ENCODE measurements at places on chromosomes 2 and 18. TPM values are rescaled to one million over a fixed set of nuclear protein-coding genes. Genes with fewer than 3 reads are reported as not detected.
A peak's percentile ranks its signal among the peaks of the same experiment; 100 is the strongest.

DNA sequence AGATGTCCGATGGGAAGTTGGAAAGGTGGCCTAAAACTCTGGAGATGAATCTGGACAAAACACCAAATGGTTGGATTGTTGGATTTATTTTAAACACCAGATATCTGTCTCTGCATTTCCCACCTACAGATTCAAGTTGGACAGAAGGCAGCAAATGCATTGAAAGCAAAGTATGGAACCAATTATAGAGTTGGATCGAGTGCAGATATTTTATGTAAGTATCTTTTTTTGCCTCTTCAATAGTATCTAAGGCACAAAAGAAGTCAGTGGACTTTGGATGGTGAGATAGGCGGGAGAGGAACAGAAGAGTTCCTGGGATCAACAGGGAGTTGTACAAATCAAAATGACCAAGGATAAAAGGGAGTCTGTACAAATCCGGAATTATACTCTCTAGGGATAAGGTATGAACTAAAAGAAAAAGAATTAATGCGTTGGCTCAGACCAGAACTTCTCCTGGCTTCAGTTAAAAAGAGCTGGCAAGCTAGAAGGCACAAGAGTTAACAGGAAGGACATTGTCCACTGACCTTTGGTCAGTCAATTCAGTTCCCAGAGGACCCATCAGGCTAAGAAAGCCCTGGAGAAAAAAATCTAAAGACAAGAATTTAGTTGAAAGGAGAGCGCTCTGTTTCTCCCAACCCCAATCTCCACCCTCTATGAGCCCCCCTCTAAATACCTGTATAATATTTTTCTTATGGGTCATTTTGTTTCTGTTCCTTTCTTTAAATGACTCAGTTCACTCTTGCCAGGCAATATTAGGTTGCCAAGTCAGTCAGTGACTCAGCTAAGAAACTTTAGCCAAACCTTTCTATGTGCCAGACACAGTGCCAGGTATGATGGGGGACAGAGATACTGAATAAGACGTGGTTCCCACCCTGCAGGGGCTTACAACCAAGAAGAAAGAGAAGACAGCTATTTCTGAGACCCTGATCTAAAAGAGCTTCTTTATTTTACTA lies 29.1 kb downstream of the CPO start:
- DNase-seq, result no peak

Gene GAL3ST2
- not detected for total RNA-seq

DNA sequence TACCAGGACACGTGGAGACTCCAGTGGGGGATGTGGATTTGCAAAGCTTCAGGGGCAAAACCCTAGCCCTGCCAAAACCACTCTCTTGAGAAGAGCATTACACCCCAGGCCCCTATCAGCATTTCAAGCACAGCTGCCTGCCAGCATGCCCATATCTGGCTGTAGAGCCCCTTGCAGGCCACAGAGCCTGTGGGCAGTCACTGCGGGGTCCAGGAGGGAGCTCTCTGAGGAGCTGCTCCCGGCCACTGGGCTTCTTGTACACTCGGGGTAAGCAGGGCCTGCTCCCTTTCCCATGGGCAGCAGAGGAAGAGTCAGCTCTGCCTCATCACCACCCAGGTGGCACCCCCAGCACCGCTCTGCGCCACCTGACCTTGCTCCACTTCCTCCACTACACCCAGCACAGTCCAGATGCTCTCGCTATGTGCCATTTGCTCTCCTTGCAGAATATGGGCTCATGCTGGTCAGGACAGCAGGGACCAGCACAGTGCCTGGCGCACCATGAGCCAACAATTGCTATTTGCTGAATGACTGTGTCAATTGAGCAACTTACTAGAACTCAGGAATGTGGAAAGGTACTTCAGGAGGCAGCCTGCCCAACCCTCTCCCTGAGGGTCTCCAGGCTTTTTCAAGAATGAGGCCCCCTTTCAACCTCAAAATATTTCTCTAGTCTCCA lies 7.4 kb downstream of the CHST10 start:
- DNase-seq, result peak; percentile 16

- DNase-seq, result peak; percentile 24
These were observed 41.1 kb downstream of the LDAH start for GRCh38 chr2:20781656-20782265.

DNA sequence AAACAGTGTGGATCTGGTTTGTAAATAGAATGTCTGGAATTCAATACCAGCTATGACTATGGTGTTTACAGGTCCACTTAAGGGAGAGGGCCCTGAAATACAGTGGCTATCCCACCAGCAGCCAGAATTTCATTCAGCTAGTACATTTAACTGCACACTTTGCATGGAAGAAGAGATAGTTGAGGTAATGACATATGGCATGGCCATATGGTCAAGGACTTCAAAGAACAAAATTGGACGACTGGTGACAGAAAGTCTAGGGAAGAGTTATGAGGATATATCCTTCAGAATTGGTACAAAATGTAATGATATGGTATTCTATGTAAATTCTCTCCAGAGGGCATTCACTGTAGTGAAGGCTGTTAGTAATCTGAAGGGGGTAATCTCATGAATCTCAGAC lies 105.0 kb downstream of the IKZF2 start:
- DNase-seq, result no peak

Gene FSHR
- not detected for total RNA-seq

Gene SKOR2
- 0.15 TPM for total RNA-seq

- no peak for DNase-seq
These were observed 24.1 kb downstream of the CYRIA start for GRCh38 chr2:16641509-16641908.

GRCh38 chr2:172896661-172897081 lies 161.0 kb downstream of the RAPGEF4 start:
- no peak for DNase-seq

DNA sequence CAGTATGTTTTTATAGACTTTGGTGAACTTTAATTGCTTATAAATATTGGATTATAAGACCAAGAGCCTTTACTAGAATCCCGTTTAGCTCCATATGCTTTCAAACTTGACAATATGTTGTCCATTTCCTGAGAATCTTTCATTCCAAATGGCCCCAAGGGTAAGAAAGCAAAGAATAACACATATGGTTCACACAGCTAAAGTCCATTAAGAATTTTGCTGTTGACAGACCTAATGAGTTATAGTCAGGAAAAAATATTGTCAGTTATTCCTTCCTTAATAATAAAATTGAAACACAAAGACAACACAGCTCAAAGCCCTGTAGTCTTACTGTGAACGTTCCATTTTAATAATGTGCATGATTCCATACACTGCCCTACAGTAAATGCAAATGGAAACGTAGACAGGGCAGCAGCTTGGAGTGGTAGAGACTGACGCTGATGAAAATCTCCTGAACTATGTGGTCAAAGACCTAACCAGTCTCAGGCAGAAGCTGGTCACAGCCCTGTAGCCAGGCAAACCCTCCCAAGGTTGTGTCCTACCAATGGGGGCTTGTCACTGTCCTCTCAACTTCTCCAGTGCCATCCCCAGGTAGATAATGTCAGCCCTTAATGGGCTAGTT lies 49.0 kb upstream of the ATIC start:
- DNase-seq, result no peak

- no peak for DNase-seq
These were observed 16.9 kb downstream of the PECR start for GRCh38 chr2:216064665-216065064.

DNA sequence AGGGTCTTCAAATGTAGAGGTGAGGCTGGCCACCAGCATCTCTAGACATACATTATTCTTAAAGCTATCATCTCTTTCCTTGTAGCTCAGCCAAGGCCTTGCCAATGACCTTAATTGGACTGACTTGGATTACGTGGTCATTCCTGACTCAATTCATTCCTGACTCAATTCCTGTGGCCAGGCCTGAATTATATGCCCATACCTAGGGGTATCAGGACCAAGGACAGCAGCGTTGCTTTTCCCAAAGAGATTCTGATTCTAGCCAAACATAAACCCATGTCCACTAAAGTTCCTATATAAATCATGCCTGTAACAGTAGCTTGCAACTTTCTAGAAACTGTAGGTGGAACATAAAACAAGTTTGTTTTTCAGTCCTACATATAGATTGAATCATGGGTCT lies 231.7 kb downstream of the ARL6IP6 start:
- peak; percentile 4 for DNase-seq

DNA sequence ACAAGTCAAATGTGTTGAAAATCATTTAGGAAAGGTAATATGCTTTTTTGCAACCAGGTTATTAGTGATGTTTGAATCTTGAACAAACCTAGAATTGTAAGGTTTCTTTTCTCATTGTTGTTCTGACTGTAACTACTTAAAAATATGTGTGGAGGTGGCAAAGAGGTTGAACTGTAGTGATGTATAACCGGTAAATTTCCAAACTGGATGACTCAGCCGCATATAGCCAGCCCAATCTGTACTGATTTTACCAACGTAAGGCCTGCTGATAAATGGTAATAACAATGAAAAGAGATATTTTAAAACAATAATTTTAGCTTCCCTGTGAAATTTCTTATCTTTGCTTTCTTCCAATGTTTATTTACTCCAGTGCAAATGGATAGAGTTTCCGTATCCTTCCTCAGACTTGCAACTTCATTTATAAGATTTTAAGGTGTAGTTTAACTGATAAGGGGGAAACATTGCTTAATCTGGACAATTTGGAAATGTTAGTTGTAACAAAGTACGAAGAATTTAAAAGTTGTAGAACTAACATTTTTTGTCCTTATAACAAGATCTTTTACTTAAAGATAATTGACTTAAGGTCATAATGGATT lies 1170.4 kb upstream of the ZEB2 start:
- DNase-seq, result no peak

GRCh38 chr18:25229081-25229480 lies 122.9 kb downstream of the ZNF521 start:
- DNase-seq, result no peak

GRCh38 chr18:4074647-4075046 lies 380.5 kb downstream of the DLGAP1 start:
- DNase-seq, result no peak

- DNase-seq, result no peak
These were observed 85.0 kb upstream of the SEC11C start for GRCh38 chr18:59054496-59055287.

Gene ITGB6
- not detected for total RNA-seq

GRCh38 chr2:149219856-149220255 lies 110.5 kb upstream of the LYPD6 start:
- no peak for DNase-seq

DNA sequence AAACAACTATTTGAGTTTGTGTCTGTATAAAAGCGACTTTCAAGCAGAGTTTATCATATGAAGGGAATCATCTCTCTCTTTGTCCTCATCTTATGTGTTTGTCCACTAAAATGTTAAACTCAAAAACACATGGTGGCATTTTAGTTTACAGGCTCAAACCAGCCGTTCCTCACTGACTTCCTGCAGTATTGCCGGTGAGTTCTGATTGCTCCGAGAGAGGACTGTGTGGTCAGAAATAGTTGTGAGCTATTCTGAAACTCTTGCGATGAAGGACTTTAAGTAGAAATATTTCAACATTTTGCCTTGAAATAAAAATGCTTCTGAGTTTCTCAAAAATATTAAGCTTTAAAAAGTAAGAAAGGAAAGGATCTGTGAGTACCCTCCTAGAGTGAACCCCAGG lies 163.2 kb upstream of the CAVIN2 start:
- DNase-seq, result no peak

- no peak for DNase-seq
These were observed 118.4 kb downstream of the MAP4K4 start for GRCh38 chr2:101815739-101816391.

DNA sequence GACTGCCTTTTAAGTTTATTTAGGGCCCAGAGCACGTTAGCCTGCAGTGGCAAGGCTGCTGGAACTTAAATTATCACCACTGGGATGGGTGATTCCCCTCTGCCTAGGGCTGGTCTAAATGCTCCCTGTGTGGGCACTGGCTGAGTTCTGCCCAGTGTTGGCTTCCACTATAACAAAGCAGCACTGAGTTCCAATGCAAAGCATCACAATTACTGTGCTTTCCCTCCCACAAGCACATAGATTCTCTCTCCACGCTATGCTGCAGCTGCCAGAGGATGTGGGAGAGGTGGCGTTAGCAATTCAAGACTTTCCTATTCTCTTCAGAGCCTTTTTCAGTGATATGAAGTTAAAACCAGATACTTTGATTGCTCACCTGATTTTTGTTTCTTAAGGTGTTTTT lies 328.9 kb upstream of the DDX18 start:
- DNase-seq, result no peak

Gene NFU1
- 36.2 TPM for total RNA-seq

DNA sequence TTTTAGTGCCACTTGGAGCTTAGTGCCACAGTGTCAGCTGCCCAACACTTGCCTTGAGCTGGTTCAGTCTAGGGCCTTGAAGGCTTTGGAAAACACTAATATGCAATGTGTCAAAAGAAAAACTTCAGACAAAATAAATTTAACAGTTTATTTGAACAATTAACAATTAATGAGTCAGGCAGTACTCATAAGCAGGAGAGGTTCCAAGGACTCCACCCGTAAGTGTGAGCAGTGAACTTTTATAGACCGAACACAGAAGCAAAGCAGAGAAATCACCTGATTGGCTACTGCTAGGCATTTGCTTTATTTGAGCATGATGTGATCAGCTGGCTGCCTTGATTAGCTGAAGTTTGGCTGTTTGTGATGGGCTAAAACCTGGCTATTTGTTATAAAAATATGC lies 49.5 kb upstream of the TBC1D8 start:
- DNase-seq, result no peak

- peak; percentile 53 for DNase-seq
These were observed 25.4 kb upstream of the TMEM131 start for GRCh38 chr2:98020992-98021713.

Gene METAP1D
- total RNA-seq, result 5.2 TPM

Gene C1GALT1C1L
- total RNA-seq, result not detected

- DNase-seq, result peak; percentile 5
These were observed 52.9 kb upstream of the XDH start for GRCh38 chr2:31467426-31467825.

DNA sequence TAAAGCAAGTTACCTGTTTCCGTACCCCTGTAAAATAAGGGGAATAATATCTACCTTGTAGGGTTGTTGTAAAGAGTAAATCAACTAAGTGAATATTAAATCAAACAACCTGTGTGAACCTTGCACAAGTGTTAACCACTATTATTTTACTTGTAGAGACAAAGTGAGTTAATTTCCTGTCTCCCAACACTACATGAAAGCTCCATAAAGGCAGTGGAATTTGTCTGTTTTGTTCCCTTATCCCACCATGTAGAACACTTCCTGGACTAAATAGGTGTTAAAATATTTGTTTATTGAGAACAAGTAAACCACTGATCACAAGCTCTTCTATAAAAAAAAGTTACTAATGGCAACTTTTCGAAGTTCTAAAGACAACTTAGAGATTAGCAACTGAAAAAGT lies 3.3 kb downstream of the ARL5A start:
- no peak for DNase-seq

Gene SEPTIN2
- 249 TPM for total RNA-seq

DNA sequence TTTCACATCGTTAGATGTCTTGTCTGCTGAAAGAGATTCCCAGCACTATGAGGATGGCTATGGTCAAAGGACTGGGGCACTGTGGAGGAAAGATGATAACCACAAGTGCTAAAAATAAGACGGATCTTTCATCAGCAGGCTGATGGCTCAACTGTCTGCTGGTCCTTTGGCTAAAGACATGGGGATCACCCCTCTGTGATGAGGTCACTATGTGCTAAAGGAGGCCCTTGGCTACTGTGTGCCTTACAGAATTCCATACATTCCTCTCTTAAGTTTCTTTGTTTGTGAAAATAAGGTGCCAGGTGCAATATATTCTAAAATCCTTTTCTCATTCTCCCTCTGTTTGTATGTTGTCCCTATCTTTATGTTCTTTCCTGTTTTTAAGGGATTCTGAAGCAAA lies 39.7 kb upstream of the LYPD6 start:
- no peak for DNase-seq

- DNase-seq, result no peak
These were observed 39.3 kb upstream of the NRXN1 start for GRCh38 chr2:51071191-51071590.
